A549 treated with ZK216348 at 1 μM for 4 hours (cell line): ENCODE measurements at places on chromosomes 3 and 15. TPM values are rescaled to one million over a fixed set of nuclear protein-coding genes. Genes with fewer than 3 reads are reported as not detected.

RFTN1 gene
- 3.4 to 4.0 TPM (median 3.5 TPM) in 5 replicates for total RNA-seq

TM4SF4 gene
- 31.8 to 40.4 TPM (median 35.0 TPM) in 5 replicates for total RNA-seq

TERC gene
- not detected in 5 replicates for total RNA-seq

CADPS gene
- not detected in 5 replicates for total RNA-seq

CISH gene
- total RNA-seq = 0.42 to 0.65 TPM (median 0.52 TPM) in 5 replicates

LMAN1L gene
- total RNA-seq = not detected in 5 replicates
